Large intestine (tissue), 12 donors: ENCODE measurements at places on chromosomes 13 and 19. TPM values are rescaled to one million over a fixed set of nuclear protein-coding genes. Genes with fewer than 3 reads are reported as not detected.

Gene KIR2DL3
- 0.27 TPM for polyA plus RNA-seq

Gene CCDC194
- polyA plus RNA-seq = 0.28 TPM

Gene POU4F1
- polyA plus RNA-seq = 0.48 TPM

Gene TMPRSS9
- polyA plus RNA-seq = 1.9 TPM

- peak; percentile 83 for DNase-seq
- H3K27me3 ChIP-seq = no peaks in the 10 kb centered on the region
- peaks cover 18% of the 10 kb centered on the region for H3K36me3 ChIP-seq
- H3K4me1 ChIP-seq = peaks cover 3% of the 10 kb centered on the region
- peak overlapping the region; percentile 54 for H3K27ac ChIP-seq
Observed at GRCh38 chr19:23783636-23784035, 24.9 kb upstream of the ZNF681 start.

GRCh38 chr19:1568320-1569019 is at the start of gene MEX3D:
Gene MEX3D (minus strand): TSS chr19:1568325. CDS start chr19:1568058, 267 bp downstream.
- H3K4me1 ChIP-seq = peaks cover 16% of the 10 kb centered on the region
- no peaks in the 10 kb centered on the region for H3K36me3 ChIP-seq
- peak within 1 kb of the TSS; percentile 96 for H3K27ac ChIP-seq
- no peaks in the 10 kb centered on the region for H3K27me3 ChIP-seq
- H3K4me3 ChIP-seq = peak within 1 kb of the TSS; percentile 80
- DNase-seq = peak; percentile 60

DNA sequence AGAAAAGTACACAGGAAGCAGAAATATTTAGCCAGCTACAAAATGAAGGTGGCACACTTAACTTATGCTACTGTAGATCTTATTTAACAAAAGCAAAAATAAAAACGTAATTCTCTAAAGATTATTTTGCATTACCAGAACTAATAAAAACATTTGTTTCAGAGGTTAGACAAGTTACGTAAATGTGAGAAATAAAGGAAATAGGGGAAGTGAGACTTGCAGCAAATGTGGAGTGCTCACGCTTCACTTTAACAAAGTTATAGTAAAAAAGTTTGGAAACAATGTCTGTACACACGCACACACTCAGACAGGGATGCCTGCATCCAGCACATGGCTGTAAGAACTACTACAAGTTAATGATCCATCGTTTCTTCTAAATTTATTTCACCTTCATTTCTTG is 83.7 kb downstream of the NALCN start:
- H3K27me3 ChIP-seq = no peaks in the 10 kb centered on the region
- H3K4me3 ChIP-seq = no peak overlapping the region
- H3K27ac ChIP-seq = no peak overlapping the region
- no peaks in the 10 kb centered on the region for H3K36me3 ChIP-seq

DNA sequence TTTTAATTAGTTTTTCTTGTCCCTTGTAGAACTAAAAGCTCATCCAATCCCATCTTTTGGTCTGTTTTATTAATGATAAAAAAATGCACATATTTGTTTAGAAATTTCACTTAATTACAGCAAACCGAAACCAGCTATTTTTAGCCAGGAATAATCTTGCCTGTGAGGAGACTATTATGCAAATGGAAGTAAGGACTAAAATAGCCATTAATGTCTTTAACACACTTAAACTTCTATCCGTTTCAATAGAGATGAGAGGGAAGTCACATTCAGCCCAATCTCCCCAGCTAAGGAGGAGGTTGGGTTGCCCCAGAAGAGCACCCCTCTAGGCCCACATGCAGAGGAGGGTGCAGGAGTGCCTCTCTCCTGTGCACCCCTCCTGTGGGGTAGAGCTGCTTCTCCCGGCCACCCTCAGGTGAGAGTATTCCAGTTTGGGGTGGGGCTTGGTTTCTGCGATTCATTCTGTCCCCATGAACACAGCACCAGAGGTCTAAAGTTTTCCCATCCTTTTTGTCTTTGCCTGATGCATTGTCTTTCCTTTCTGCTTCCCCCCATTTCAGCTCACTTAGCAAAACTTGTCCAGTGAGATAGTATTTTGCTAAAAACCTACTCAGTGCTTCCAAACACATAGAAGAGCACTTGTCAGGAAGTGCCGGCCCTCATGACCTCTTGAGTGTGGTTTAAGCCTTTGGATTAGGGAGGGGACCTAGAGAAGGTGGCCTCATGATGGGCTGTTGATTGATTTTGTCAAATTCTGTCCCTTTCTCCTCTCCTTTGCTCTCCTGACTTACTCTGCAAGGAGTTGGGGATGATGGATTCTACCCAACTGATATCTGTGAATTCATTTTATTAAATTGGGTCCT is 28.2 kb downstream of the FGF9 start:
- no peaks in the 10 kb centered on the region for H3K4me1 ChIP-seq
- DNase-seq = no peak
- no peak overlapping the region for H3K27ac ChIP-seq
- H3K27me3 ChIP-seq = no peaks in the 10 kb centered on the region

DNA sequence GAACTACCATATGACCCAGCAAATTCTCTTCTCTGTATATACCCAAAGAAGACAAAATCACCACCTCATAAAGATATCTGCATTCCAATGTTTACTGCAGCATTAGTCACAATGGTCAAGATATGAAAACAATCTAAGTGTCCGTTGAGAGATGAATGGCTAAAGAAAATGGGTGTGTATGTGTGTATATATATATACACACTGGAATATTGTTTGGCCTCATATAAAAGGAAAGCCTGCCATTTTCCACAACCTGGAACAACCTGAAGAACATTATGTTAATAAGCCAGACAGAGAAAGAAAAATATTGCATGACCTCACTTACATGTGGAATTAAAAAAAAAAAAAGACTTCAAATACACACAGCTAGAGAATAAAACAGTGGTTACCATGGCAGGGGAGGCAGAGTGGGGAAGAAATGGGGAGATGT is 29.5 kb upstream of the RBM26 start:
- no peaks in the 10 kb centered on the region for H3K27me3 ChIP-seq
- peaks cover 5% of the 10 kb centered on the region for H3K4me1 ChIP-seq
- no peak for DNase-seq
- no peaks in the 10 kb centered on the region for H3K36me3 ChIP-seq

Gene TNFSF11
- polyA plus RNA-seq = 1.3 TPM

GRCh38 chr13:27403727-27404385 is 20.6 kb upstream of the GTF3A start:
- DNase-seq = no peak
- no peaks in the 10 kb centered on the region for H3K27me3 ChIP-seq
- H3K4me1 ChIP-seq = peaks cover 54% of the 10 kb centered on the region
- H3K4me3 ChIP-seq = no peak overlapping the region

GRCh38 chr13:43804461-43805070 is 17.8 kb upstream of the ENOX1 start:
- no peaks in the 10 kb centered on the region for H3K4me1 ChIP-seq
- no peaks in the 10 kb centered on the region for H3K27me3 ChIP-seq
- peak; percentile 33 for DNase-seq

GRCh38 chr19:47661611-47662010 is 51.6 kb upstream of the EHD2 start:
- H3K27me3 ChIP-seq = no peaks in the 10 kb centered on the region
- DNase-seq = no peak
- peaks cover 45% of the 10 kb centered on the region for H3K4me1 ChIP-seq
- H3K36me3 ChIP-seq = peaks cover 4% of the 10 kb centered on the region
- H3K4me3 ChIP-seq = no peak overlapping the region

Gene FBXO17
- polyA plus RNA-seq = 88.6 TPM

GRCh38 chr19:16849168-16849567 is 20.0 kb downstream of the SIN3B start:
- DNase-seq = no peak
- no peaks in the 10 kb centered on the region for H3K4me1 ChIP-seq
- H3K36me3 ChIP-seq = peaks cover 88% of the 10 kb centered on the region
- no peaks in the 10 kb centered on the region for H3K27me3 ChIP-seq
- no peak overlapping the region for H3K4me3 ChIP-seq
- no peak overlapping the region for H3K27ac ChIP-seq

Gene EDNRB
- polyA plus RNA-seq = 82.1 TPM

- no peaks in the 10 kb centered on the region for H3K4me1 ChIP-seq
- H3K27ac ChIP-seq = no peak overlapping the region
- H3K36me3 ChIP-seq = peaks cover 41% of the 10 kb centered on the region
- no peak for DNase-seq
- no peaks in the 10 kb centered on the region for H3K27me3 ChIP-seq
- no peak overlapping the region for H3K4me3 ChIP-seq
Observed at GRCh38 chr13:28282451-28282850, 144.1 kb downstream of the PAN3 start.

DNA sequence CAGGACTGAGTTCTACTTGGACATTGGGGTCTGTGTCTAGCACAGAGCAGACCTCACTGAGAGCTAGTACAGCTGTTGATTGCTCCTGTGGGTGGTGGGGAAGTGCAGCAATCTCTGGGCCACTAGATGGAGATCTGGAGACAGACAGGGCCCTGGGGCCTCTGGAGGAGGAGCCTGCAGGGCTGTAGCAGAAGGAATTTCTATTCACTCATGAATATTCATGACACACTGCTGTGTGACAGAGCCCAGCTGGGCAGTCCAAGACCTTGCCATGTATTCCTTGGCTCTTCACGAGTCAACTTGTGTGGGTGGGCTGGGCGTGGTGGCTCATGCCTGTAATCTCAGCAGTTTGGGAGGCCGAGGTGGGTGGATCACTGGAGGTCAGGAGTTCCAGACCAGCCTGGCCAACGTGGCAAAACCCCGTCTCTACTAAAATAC is 37.5 kb downstream of the SUGP2 start:
- no peaks in the 10 kb centered on the region for H3K27me3 ChIP-seq
- no peak overlapping the region for H3K27ac ChIP-seq
- no peak overlapping the region for H3K4me3 ChIP-seq
- DNase-seq = peak; percentile 49
- peaks cover 4% of the 10 kb centered on the region for H3K4me1 ChIP-seq

DNA sequence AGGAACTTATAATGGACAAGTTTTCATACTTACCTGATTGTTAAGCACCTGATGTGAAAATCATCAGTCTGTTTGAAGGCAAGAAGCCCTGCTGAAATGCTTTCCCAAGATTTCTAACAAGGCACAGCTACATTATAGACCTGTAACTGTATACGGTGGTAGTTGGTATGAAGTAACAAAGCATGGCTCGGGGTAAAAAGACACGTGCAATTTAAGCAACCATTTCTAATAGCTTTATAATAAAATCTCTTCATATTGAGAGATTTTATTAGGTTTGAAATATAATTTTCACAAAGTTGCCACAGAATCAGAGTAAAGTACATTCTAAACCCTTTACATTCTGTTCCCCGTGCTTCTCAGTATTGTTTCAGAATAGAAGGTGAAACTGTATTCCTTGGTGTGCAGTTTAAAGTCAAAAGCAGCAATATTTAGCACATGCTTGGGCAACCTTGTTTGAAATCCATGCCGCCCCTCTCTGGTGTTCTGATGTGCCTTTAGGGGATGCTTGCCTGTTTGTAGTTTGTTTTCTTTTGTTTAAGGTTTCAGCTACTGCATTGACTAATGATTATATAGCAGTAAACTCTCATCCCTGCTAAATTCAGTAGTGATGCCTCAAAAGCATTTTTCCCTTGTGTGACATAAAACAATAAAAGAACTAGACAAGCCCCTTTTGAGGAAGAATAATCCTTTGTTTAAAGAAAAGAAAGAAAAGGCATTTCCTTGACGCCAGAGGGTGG is 125.2 kb upstream of the OBI1 start:
- H3K27ac ChIP-seq = no peak overlapping the region
- no peaks in the 10 kb centered on the region for H3K36me3 ChIP-seq
- no peaks in the 10 kb centered on the region for H3K4me1 ChIP-seq
- no peak for DNase-seq

Gene CEACAM8
- 0.03 TPM for polyA plus RNA-seq

Gene TNFAIP8L1
- 24.4 TPM for polyA plus RNA-seq

Gene MAP2K2
- 188 TPM for polyA plus RNA-seq

Gene TMEM255B
- 5.1 TPM for polyA plus RNA-seq

- no peak for DNase-seq
- no peak overlapping the region for H3K4me3 ChIP-seq
- peaks cover 18% of the 10 kb centered on the region for H3K4me1 ChIP-seq
- no peak overlapping the region for H3K27ac ChIP-seq
Observed at GRCh38 chr13:28338006-28338574, 156.8 kb downstream of the FLT1 start.

GRCh38 chr19:17411801-17412200 is 6.4 kb upstream of the BST2 start:
- peaks cover 4% of the 10 kb centered on the region for H3K27me3 ChIP-seq
- no peaks in the 10 kb centered on the region for H3K4me1 ChIP-seq
- H3K36me3 ChIP-seq = no peaks in the 10 kb centered on the region
- no peak overlapping the region for H3K4me3 ChIP-seq
- no peak overlapping the region for H3K27ac ChIP-seq
- DNase-seq = no peak

Gene MAMSTR
- polyA plus RNA-seq = 4.1 TPM

GRCh38 chr19:9673912-9674662 is 813 bp downstream of the ZNF562 start:
- peak overlapping the region; percentile 99 for H3K27ac ChIP-seq
- H3K4me3 ChIP-seq = peak overlapping the region; percentile 76
- H3K36me3 ChIP-seq = peaks cover 12% of the 10 kb centered on the region
- no peak for DNase-seq
- H3K4me1 ChIP-seq = no peaks in the 10 kb centered on the region

Gene ZNF780B
- polyA plus RNA-seq = 21.8 TPM

DNA sequence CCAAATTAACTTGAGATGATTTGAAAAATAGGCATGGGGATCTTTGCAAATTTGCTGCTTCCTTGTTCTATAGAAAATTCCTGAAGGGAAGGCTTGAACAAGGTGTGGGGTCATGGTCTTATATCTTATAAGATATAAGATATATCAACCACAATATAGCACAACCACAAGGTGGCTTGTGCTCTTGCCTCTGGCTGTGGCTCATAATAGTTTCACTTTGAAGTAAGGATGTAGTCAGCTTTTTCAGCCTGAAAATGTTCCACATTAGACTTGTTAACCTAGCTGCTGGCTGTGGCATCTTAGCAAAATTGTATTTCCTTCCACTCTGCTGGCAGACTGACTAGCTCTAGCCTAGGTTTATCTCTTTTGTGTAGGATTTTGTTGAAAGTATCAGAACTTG is 169.7 kb downstream of the KLF5 start:
- H3K4me1 ChIP-seq = peaks cover 16% of the 10 kb centered on the region
- H3K27ac ChIP-seq = no peak overlapping the region
- DNase-seq = peak; percentile 23
